ENCODE measurements at places on chromosomes 6 and 20.

DNA sequence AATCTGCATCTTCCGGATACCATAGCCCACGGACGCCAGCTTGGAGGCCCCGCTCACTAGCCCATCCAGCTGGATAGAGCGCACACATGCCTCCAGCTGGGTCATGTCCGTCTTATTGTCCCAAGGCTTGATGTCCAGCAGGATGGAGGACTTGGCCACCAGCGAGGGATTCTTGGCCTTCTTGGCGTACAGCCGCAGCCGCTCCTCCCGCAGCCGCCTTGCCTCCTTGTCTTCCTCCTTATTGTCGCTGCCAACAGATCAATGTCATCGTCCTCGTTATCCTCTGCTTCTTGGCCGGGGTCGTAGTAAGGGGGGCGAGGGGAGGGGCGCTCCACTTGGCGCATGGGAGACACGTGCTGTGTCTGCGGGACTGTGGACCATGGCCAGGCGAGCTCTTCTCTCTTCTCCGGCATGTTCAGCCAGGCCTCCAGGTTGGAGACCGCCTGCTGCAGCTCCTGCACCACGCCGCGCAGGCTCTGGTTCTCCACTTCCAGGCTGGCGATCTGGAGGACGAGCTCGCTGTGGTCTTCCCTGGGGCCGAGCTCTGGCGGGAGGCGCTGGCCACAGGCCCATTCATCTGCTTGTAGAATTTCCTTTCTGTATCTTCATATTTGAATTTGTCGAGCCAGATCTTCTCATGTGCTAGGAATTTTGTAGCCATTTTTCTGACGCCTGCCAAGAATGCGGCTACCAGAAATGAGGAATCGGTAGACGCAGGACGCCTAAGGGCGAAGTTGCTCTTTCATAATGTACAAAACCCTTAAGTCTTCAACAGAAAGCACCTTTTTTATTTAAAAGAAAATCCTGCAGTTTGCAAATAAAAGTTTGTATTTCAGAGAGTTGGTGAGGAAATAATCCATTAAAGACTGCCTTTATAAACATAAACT lies 60.1 kb upstream of the PTPRK start:
- no peak for DNase-seq

DNA sequence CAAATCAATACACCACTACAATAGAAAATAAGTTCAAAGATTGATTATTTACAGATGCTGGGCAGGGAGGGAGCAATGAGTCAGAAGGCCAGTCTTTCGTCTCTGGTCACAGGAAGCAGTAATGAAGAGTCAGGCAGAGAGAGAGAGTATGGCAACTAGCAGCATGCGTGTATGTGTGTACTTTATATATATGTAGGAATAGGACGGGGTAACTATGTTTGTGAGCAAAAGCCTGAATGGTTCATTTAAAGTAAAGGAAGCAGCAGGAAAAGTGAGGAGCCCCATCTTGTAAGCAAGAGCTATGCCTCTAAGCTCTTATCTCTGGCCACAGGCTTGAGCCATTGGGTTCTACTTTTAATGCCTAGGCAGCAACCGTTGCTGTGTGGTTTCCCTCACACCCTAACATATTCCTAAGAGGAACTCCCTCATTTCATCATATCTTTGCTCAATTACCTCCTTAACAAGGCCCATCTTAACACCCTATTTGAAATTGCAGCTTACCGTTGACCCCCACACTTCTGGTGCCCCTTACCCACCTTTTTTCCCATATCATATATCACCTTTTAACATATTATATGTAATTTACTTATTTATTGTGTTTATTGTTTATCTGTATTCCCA lies 66.6 kb downstream of the AFG1L start:
- DNase-seq: no peak

DNA sequence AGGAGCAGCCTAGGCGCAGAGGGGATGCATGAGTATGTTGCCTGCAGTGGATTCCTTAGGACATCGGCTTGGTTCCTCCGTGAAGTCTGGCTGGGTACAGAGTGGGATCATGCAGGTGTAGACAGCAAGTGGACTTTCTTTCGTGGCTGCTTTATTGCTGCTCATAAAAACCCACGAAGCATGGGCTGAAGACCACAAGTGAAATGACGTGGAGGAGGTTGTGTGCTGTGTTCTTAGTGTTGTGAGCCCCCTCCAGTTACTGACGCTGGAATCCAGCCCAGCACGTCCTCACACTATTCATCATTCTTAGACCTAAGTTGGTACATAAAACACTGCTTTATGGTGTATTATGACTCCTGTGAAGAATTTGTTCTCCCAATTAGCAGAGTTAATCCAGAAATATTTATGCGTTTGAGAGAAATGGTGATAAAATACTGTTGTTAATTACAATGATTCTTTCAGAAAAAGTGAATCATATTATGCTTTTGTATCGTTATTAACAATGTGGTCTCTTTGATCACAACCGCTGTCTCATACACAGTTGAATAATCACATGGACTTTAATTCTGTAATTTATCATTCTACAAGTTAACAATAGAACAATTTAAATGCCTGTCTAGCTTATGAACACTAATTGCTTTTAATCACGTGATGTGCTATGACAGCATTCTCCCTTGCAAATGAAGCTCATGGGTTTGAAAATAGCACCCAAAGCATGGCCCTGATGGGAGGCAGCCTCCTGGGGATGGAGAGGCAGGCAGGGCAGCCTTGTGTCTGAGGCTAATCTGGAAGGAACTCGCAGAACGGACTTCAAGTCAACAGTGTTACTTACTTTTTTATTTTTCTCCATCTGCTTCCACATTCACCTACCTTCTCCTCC lies 233.9 kb upstream of the SYNDIG1 start:
- DNase-seq: no peak

GRCh38 chr6:3571250-3571681 lies 114.4 kb upstream of the SLC22A23 start:
- DNase-seq: no peak

DNA sequence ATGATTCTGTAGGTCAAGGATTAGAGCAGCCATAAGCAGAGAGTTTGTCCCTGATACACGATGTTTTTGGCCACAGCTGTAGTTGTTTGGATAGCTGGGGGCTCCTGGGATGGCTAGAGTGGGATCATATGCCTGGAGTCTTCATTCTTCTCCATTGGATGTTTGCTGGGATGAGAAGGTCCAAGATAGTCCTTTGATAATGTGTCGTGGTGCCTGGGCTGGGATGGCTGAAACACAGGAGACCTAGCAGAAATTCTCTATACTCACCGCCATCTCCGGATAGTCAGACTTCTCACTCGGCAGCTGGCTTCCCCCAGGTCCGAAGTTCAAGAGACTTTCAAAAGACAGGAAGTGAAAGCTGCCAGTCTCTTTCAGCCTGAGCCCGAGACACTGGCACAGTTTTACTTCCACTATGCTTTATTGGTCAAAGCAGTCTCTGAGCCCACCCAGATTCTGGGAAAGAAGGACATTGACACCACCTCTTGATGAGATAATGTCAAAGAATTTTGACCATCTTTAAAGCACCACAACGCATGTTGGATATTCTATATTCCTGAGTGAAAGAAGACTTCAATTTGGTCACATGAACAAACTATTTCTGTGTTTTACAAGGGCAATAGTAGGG lies 16.0 kb downstream of the MARCKS start:
- no peak for DNase-seq

DNA sequence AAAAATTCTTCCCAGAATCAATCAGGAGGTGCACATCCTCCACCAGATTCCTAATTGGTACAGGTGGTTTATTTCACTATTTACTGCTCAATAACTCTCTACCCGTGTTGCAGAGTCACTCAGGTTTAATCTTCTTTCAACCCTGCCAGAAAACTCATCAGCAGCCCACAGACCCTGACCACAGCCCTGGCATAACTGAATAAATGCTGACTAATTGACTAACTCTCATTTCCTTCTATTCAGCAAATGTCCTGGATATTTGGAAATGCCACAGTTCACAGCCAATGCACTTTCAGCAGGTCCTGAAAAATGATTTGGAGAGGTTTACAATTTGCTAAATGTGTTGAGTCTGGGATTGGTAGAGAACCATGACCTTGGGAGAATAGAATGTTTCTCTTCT lies 62.3 kb downstream of the TRMT6 start:
- no peak for DNase-seq

- no peak for DNase-seq
Measured at GRCh38 chr6:1347161-1347560, 35.3 kb downstream of the FOXQ1 start.

DNA sequence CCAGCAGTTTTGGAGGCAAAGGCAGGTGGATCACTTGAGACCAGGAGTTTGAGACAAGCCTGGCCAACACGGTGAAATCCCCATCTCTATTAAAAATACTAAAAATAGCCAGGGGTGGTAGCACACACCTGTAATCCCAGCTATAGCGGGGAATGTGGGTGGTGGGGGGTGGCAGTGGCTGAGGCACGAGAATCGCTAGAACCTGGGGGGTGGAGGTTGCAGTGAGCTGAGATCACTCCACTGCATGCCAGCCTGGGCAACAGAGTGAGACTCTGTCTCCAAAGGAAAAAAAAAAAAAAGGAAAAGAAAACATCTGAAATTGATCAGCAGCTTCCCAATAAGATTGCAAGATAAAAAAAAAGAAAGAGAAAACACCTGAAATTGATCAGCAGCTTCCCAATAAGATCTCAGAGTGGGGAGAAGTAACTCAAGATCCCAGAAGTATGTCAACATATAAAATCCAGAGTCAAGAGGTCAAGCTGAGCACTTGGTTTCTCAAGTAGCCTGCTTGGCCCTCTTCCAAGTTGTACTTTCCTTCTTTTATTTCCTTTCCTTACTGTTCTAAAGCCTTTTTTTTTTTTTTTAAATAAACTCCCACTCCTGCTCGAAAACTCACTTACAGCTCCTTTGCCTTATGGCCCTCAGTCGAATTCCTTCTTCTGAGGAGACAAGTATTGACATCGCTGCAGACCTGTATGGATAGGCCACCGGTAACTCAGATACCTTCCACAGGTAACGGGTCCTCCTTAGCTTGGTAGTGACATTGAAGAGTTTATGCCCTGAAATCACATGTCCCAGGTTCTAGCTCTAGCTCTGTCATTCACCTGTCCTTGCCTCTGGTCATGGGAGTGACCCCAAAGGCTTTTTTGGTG lies 368.5 kb upstream of the SYNCRIP start:
- no peak for DNase-seq

DNA sequence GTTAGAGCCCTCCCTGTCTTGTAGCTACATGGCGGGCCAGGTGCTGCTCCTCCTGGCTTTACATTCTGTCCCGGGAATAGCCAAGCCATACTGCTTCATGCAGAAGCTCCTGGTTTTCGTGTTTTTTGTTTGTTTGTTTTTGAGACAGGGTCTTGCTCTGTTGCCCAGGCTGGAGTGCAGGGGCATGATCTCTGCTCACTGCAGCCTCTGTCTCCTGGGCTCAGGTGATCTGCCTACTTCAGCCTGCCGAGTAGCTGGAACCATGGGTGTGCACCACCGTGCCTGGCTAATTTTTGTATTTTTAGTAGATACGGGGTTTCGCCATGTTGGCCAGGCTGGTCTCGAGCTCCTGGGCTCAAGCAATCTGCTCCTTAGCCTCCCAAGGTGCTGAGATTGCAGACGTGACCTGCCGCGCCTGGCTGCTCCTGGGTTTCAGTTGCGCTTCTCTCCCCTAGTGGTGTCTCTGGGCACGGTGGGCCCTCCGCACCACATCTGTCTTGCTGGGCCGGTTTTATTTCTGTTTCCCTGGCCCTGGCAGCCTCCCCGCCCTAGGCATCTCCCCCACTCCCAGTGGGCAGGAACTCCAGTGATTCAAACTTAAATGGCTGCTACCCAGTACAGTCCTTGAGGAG lies 12.9 kb downstream of the CDYL start:
- no peak for DNase-seq

GRCh38 chr6:13397359-13398068 lies 69.2 kb upstream of the TBC1D7 start:
- no peak for DNase-seq

DNA sequence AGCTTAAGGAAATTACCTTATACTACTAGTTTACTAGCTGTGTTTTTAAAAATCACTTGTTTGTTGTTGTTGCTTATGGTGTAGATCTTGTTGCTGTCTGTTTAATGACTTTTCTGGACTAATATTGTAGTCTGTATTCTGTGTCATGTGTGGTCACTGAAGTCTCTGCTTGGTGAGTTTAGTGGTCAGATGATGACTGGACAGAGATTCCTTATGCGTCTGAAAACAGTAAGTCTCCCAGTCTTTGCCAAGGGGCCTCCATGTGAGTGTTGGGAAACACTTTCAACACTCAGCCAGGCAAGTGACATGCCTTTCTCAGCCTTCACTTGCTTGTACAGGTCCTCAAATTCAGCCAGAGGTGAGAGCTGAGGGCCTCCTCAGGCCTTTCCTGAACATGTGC lies 256.9 kb upstream of the RNF24 start:
- no peak for DNase-seq

DNA sequence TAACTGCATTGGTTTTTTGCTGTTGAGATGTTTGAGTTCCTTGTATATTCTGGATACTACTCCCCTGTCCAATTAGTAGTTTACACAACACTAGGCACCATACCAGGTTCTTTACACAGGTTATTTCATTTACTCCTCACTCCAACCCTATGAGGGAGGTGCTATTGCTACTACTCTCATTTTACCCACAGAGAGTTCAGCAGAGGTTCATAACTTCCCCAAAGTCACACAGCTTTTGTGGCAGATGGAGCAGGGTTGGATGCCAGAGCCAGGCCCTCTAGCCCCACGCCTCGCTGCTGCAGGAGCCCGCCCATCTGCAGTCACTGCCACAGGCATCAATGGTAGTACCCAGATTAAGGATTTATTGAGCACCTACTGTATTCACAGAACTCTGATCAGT lies 61.7 kb upstream of the MAP3K4 start:
- DNase-seq: no peak

DNA sequence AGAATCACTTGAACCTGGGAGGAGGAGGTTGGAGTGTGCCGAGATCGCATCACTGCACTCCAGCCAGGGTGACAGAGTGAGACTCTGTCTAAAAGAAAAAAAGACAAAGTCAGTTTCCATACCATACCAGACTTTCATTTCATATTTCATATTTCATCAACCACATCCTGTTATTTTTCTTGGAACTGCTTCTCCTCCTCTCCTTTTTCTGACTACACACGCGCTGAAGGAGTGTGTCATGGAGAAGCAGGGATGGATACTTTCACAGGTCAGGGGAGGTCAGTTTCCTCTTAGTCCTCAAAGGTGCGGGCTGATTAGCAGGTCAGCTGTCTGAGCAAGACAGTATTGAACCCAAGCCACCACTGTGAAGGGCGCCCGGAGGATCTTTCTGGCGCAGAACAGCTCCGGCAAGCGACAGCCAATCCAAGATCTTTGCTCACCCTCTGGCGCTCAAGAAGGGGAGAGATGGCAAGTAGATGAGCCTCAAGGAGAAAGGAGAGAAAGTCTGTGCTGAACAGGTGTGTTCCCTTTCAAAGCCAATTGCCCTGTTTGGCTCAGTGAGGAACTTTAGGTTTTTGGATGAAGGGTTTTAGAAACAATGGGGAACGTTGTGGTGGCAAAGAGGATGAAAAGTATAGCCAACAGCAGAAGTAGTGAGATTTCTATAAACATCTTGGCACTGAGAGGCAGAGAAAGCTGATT lies 18.9 kb upstream of the SYNJ2 start:
- no peak for DNase-seq

DNA sequence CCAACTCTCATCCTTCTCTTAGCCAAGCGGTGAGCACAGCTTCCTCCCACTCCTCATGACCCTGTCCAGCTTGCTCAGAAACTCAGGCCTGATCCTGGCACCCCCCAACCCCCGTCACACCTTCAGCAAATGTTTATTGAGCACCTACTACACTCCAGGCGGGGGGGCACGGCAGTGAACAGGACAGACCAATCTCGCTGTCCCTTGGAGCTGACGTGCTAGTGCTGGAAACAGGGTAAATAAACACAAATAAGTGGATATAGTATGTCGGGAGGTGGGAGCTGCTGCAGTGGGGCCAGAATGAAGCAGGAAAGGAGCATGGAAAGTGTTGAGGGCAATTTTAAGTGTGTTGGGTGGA lies 7.4 kb upstream of the SPDEF start:
- DNase-seq: no peak

Data from left hindlimb (tissue), 1 donor.